Effector CD8-positive, alpha-beta T cell (primary cell): ENCODE measurements at places on chromosomes 1 and 21.

DNA sequence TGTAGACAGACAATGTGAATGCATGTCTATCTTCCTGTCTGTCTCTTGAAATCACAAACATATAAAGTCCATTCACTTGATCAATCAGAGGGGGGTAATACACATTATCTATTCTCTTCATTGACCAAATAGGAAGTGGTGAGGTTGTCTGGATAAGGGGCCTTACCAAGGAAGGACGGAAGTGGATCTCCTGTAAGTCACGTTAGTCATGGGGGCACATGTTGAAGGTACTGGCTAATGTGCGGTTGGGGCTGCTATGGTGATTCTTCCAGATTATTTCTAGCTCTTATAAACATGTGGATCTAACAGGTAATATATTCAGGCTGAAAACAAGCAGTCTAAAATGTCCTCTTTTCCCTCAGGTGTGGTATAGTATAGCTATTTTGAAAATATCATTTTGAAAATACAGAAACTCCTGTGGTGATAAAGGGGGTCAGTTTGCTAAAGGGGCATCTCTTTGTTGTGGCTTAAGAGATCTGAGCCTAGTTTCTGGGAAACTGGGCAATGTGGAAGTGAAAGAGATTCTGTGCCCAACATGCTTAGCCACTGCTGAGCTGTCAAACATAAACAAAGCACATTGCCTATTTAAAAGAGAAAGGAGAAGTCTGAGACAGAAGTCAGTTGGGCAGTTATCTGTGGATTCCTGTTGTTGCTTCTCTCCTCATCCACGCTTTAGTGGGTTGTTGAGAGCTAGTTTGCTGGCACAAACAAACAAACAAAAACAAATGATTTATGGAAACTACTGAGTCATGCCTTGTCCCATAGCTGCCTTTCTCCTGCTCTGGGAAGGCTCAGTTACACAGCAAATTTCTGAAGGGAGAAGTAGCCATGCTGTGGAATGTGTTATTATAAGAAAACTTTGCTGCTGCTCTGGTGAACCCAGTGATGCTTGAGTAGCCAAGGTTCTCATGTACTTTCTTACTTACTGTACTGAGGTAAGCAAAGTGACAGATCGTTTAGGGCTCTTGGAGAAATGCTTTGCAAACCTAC, 166.9 kb downstream of the HLX start:
- DNase-seq = no peak

- no peak for DNase-seq
Observed at GRCh38 chr1:77614037-77614436, 68.4 kb downstream of the ZZZ3 start.

DNA sequence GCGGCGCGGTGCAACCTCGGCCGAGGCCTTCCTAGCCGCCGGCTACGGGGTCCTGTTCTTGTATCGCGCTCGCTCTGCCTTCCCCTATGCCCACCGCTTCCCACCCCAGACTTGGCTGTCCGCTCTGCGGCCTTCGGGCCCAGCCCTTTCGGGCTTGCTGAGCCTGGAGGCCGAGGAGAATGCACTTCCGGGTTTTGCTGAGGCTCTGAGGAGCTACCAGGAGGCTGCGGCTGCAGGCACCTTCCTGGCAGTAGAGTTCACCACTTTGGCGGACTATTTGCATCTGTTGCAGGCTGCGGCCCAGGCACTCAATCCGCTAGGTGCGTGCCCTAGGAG, 379 bp downstream of the PPCS start:
- DNase-seq = peak; percentile 33

DNA sequence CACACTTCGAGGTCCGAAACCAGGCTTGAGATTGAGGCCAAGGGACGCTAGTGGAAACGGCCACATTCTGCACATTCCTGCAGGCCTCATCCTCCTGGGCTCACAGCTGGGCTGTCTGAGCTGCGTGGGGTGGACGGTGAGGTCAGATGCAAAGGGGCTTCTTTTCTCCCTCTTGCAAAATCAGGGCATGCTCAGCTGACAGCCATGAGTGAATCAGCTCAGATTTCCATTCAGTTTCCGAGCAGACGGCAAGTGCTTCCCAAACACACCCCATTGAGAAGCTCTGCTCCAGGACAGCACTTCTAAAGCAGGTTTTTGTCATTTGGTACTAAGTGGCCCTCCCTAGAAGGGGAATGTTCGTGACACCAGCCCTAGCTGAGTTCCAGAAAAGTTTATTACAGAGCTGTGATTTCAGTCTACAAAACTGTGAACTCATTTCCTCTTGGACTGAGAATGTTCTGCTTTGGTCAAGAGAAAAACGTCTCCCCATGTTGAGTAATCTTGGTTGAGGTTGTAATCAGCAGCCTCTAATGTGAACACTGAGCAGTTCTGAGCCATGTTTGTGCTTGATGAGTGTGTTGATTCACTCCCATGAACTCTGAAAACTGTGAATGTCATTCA, 10.0 kb downstream of the PDPN start:
- no peak for DNase-seq

GRCh38 chr21:37792046-37792445, 124.2 kb downstream of the KCNJ6 start:
- DNase-seq = no peak

GRCh38 chr1:146021050-146021445, 487 bp downstream of the HJV start:
- DNase-seq = no peak

- DNase-seq = no peak
Observed at GRCh38 chr1:17134034-17134433, 14.8 kb upstream of the PADI2 start.

GRCh38 chr1:166272851-166273250, 106.0 kb upstream of the FAM78B start:
- DNase-seq = no peak

- no peak for DNase-seq
Observed at GRCh38 chr1:43634721-43635120, 15.2 kb upstream of the KDM4A start.

GRCh38 chr1:8908388-8909151, 30.1 kb upstream of the ENO1 start:
- DNase-seq = no peak

- no peak for DNase-seq
Observed at GRCh38 chr1:201737352-201738060, 91.5 kb upstream of the IPO9 start.

- no peak for DNase-seq
Observed at GRCh38 chr1:224897529-224898327, 31.7 kb upstream of the DNAH14 start.

DNA sequence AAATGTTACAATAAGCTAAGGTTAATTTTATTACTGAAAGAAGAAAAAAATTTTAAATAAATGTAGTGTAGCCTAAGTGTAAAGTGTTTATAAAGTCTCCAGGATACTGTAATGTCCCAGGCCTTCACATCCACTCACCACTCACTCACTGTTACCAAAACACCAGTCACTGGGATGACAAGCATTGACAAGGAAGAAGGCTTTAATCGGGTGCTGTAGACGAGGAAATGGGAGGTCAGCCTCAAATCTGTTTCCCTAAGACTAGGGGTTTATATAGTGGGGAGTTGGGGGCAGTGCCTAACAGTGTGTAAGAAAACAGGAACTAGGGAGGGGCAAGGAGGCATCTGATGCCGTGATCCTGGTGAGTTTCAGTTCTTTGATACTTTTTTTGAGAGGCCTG, 69.4 kb downstream of the CHRM3 start:
- DNase-seq = no peak

GRCh38 chr1:92504291-92505014, 17.7 kb upstream of the GFI1 start:
- no peak for DNase-seq

GRCh38 chr1:168507231-168507630, 36.6 kb downstream of the XCL2 start:
- no peak for DNase-seq

GRCh38 chr1:16425125-16426025, 11.8 kb downstream of the SPATA21 start:
- DNase-seq = no peak

- DNase-seq = no peak
Observed at GRCh38 chr1:172790245-172790644, 131.3 kb downstream of the FASLG start.

DNA sequence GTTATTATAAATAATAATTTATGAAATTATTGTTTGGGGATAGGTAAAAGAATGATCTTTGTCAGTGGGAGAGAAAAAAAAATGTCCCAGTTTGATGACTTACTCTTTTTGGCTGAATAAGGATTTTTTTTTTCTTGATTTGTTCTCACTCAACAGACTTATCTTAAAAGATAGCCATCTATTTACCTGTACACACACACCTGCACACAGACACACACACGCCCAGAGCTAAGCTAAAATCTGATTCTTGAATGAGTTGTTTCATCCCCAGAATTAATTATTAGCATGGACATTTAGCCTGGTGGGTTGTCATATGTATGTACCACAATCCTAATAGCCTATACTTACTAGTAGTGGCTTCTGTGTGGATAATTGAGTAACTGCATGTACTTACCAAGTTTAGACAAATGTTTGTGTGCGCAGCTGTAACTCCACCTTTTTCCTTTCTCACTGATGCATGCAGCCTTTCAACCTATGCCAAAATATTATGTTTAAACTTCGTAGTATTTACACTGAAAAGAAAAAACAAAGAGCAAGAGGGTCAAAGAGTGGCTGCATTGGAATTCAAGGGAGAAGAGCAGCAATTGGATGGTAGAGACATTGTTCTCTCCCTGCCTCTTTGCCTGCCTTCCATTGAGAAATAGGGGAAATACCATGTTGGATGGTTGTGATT, 174.3 kb downstream of the ADGRL2 start:
- DNase-seq = no peak

DNA sequence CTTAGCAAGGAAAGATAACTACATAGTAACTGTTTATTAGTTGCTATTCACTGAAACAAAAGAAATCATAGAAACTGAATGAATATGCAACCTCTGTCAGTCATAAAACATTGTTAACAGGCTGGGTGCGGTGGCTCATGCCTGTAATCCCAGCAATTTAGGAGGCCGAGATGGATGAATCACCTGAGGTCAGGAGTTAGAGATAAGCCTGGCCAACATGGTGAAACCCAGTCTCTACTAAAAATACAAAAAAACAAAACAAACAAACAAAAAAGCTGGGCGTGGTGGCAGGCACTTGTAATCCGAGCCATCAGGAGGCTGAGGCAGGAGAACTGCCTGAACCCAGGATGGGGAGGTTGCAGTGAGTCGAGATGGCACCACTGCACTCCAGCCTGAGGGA, 44.1 kb downstream of the CRB1 start:
- DNase-seq = no peak

DNA sequence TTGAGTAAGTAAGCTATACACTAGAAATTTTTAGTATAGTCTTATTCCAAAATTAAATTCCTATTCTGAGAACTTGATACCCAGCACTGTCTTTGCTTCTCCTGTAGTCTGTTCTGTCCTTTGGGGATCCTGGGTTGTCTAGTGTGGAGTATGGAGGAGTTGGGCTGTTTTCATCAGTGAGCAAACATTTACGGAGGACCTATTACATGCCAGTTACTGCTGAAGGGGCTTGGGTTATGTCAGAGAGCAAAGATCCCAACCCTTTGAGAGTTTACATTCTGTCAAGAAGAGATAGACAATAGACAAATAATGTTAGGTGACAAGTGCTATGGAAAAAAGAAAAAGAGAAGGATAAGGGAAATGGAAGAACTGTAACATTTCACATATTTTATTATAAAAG, 9.0 kb downstream of the TRAPPC10 start:
- DNase-seq = no peak

GRCh38 chr1:154353460-154353904, 28.2 kb downstream of the ATP8B2 start:
- no peak for DNase-seq

- no peak for DNase-seq
Observed at GRCh38 chr1:2119886-2120285, 69.7 kb downstream of the PRKCZ start.

DNA sequence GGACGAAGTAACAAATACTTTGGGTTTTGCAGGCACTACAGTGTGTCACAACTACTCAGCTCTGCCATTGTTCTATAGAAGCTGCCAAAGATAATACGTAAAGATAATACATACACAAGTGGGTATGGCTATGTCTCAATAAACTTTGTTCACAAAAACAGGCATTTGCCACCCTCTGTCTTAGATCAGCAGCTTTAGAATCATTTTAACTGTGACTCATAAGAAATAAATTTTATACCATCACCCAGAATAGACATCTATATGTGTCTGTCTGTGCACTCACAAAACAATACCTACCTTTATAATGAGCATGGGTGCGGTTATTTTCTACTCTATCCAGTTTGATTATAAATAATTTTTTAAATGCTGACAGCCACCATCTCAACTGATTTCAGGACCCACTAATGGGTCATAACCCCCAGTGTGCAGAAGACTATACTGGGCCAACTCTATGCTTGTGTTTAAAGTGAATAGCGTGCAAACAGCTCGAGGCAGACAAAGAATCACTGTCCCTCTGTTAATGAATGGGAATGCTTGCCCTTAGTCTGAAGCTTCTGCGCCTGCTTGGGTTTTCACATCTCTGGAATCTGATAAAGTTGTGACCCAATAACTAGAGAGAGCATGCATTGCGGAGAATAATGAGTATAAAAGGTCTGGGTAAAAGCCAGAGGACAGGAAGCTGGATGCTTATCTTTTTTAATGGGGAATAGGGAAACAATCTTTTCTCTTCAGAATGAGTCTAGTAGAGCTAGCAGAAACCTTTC, 216.2 kb downstream of the PLPP3 start:
- no peak for DNase-seq

DNA sequence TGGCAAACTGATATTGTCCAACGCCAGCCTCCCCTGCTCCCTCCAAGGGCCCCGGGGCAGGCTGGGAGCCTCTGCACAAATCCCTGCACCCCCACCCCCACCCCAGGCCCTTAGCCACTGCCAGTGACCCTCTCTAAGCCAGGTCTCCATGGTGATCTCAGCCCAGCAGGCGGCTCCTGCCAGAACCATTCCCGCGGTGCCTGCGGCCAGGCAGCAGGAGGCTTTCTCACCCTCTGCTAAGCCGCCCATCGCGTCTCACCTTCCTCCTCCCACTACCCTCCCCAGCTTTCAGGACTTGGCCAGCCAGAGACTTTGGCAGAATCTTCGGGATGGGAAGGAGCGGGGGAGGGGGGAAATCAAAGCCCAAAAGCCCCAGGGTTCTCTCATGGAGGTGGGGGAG, 46.8 kb upstream of the WASF2 start:
- DNase-seq = no peak

GRCh38 chr1:6185635-6186382, 5.7 kb upstream of the CHD5 start:
- DNase-seq = no peak

DNA sequence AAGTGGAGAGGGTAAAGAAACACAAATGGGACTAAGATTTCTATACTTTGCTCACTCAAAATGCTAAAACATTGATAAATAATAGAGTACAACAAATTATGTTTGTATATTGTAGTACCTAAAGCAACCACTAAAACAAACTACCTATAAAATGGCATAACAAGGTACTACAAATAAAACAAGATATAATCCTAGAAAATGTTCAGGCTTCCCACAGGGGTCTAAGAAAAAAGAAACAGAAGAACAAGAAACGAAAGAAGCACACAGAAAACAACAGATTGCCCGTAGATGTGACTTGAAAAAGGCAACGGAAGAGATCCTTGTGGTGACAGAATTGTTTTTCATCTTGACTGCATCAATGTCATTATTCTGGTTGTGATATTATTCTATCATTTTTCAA, 63.3 kb upstream of the ADGRL4 start:
- no peak for DNase-seq

GRCh38 chr21:24759348-24760075, 847.8 kb downstream of the MRPL39 start:
- no peak for DNase-seq
